Right ventricle myocardium superior (tissue), 1 donor: ENCODE measurements at places on chromosomes 16 and 17.
A peak's percentile ranks its signal among the peaks of the same experiment; 100 is the strongest.

DNA sequence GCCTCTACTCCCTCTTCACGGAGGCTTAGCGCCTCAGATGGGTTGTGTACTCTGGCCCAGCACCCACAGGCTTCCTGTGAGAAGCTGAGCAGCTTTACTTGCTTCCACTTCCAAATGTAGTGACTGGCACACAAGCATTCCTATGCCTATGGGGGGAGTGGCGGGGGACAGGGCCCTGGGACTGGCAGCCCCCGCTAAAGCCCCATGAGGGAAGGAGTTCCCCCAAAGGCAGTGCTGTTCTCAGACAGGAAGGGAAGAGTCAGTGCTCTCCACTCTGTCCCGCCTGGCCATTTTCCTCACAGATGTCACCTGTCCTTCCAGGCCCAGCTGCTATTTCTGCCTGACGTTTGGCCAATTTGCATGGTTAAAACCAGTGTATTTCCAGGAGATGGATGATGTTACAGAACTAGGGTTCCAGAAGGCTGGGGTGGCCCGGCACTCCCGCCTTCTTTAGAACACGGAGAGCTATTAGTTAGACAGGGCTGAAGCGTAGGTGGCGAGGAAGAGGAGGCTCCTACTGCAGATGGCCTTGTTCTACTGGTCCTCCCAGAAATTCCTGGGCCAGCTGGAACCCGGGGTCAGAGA lies 83.9 kb upstream of the FBXO47 start:
- no peak for DNase-seq

DNA sequence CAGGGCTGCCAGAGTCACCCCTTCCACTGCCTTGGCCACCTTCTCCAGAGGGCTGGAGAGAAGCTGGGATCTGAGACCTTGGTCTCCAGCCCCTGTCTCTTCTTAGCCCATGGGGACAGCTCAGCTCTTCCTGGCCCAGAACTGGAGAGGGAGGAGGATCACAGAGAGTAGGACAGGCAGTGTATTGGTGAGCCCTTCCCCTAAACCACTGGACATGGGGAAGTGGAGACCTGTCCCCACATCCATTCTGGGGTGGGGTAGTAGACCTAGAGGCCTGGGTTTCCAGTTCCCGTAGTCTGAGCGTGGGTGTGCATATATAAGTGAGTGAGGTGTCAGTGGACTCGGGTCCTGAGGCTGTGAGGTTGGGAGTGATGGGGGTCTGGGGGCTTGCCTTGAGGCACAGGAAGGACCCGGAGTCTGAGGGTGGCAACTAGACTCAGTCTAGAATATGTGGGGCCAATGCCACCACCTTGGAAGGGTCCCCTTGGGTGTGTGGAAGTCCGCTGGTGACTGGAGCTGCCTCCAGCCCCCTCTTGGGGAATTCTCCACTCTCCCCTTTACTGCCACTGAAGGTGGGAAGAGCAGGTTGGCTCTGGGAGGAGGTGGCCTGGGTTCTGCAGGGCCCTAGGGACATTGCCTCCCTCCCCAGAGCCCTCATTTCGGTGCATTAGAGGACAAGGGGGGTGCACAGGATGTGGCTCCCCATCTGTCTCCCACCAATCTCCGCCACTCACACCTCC lies 19.9 kb downstream of the GJD3 start:
- no peak for DNase-seq

DNA sequence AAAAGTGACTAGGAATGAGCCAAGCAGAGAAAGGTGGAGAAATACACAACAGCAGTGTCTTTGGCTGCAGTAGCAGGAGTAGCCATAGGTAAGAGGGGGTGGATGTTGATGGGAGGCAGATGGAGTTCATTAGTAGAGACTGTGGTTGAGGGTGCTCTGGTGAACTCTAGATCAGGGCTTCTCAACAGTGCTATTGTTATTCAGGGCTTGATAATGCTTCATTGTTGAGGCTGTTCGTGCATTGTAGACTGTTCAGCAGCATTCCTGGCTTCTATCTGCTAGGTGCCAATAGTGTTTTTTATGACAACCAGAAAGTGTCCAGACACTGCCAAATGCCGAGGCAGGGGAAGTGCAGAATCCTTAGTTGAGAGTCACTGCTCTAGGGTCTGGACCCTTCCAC lies 3.6 kb downstream of the ALKBH5 start:
- DNase-seq: no peak

DNA sequence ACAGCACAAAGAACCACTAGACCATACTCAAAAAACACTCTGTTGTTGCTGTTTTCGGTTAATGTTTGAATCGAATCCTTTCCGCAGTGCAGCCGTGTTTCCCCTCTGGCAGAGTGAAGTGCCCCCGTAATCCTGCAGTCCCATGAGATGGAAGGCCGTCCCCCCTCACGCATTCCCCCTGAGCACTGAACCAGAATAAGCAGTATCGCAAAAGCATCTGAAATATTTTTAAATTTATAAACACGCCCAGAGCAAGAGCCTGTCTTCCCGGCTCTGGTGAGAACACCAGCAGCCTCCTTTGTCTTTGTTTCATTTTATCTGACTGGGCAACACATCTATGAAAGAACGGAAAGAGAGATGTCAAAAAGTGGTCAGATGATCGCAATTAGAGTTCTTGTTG lies 121.0 kb upstream of the ADAMTS18 start:
- DNase-seq: no peak

GRCh38 chr17:8709006-8709405 lies 35.6 kb downstream of the CCDC42 start:
- DNase-seq: no peak

- DNase-seq: no peak
Measured at GRCh38 chr16:59748531-59748930, 1014.4 kb upstream of the GOT2 start.

DNA sequence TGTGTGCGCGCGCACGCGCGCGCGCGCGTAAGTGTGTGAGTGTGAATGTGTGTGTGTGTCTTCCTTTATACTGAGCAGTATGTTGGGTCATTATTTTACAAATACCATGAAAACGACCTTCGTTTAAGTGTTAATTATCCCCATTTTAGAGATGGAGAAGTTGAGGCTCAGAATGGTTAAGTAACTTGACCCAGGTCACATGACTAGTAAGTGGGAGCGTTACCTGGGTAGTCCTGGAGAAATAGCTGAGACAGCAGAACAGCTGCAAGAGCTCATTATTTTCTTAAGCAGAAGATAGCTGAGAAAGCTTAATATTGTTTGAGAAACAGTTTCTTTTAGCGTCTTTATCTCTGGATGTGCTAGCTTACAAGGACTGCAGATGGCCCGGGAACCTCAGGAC lies 78.8 kb downstream of the IRX3 start:
- no peak for DNase-seq

GRCh38 chr17:78284146-78284545 lies 52.7 kb downstream of the TMEM235 start:
- DNase-seq: no peak

- DNase-seq: peak; percentile 85
Measured at GRCh38 chr16:56252835-56253234, 61.5 kb downstream of the GNAO1 start.

DNA sequence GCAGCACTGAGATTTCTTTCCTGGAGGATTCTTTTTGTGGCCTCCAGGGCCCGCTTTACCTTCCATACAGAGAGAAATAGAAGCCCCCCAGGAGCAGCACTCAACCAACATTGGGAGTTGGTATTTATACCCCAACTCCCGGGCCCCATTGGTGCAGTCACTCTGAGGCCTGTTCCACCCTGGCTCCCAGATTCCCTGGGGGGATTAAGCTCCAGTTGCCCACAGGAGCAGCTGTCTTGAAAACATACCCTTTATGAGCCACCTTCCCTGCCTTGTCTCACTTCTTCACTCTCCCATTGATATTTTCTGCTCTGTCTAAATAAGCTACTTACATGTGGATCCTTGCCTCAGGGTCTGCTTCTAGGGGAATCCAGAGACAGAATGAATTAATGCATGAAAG lies 167.8 kb downstream of the KATNIP start:
- no peak for DNase-seq

- DNase-seq: no peak
Measured at GRCh38 chr16:87526238-87526947, 33.6 kb upstream of the ZCCHC14 start.

- DNase-seq: no peak
Measured at GRCh38 chr17:66643815-66644710, 190.9 kb upstream of the CACNG5 start.

DNA sequence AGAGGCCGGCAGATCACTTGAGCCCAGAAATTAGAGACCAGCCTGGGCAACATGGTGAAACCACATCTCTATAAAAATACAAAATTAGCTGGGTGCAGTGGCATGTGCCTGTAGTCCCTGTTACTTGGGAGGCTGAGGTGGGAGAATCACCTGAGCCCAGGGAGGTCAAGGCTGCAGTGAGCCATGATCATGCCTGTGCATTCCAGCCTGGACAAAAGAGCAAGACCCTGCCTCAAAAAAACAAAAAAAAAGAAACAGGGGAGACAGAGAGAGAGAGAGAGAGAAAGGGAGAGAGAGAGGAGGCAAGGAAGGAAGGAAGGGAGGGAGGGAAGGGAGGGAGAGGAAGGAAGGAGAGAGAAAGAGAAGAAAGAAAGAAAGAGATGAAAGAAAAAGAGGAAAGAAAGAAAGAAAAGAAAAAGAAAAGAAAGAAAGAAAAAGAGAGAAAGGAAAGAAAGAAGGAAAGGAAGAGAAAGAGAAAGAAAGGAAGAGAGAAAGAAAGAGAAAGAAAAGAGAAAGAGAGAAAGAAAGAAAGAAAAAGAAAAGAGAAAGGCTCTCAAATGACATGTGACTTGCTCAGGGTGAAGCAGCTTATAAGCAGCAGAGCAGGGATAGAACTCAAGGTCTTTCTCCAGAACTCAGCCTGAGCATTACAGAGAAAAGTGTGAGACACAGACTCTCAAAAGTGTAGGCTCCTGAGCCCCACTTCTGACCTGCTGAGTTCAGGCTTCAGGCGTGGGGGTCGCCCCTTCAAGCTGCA lies 15.5 kb downstream of the CX3CL1 start:
- no peak for DNase-seq

- DNase-seq: no peak
Measured at GRCh38 chr17:78438694-78439325, 60.4 kb downstream of the PGS1 start.

- peak; percentile 82 for DNase-seq
Measured at GRCh38 chr17:39573447-39574298, 34.0 kb downstream of the NEUROD2 start.

DNA sequence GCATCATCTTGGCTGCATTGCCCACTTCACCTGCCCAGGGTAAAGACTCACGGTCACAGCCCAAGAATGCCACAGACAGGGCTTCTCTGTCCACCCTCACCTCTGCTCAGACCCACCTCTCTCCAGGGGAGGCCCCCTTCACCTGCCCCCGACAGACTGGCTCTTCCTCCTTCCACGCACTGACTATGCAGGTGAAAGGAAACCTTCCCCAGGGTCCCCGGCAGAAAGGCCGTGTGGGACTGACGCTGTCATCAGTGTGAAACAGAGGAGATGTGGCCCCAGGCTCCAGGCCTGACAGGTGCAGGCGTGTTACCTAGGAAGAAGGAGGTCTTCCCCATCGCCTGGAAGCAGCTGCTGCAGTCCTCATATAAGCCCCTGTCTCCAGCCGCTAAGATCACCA lies 9.3 kb upstream of the ROGDI start:
- DNase-seq: no peak

GRCh38 chr17:10073941-10074340 lies 124.5 kb downstream of the GAS7 start:
- peak; percentile 56 for DNase-seq

- DNase-seq: peak; percentile 91
Measured at GRCh38 chr16:85611444-85612190, 1.5 kb upstream of the GSE1 start.

DNA sequence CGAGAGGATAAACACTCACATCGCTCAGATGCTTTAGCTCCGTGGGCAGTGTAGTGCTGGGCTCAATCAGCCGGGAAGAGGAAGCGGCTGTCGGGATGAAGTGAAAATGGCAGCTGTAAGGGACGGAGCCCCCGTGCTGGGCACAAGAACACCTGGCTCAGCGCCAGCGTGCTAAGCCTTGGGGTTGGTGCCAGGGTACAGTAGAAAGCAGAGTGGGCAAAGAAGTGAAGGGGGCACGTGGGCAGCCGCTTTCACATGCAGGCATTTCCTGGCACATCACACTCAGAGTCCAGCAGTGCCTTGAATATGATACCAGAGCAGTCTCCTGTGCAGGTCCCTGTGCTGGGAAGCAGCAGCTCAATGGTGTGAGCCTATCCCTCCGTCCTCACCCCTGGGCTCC lies 51.1 kb upstream of the FOXF1 start:
- DNase-seq: no peak

DNA sequence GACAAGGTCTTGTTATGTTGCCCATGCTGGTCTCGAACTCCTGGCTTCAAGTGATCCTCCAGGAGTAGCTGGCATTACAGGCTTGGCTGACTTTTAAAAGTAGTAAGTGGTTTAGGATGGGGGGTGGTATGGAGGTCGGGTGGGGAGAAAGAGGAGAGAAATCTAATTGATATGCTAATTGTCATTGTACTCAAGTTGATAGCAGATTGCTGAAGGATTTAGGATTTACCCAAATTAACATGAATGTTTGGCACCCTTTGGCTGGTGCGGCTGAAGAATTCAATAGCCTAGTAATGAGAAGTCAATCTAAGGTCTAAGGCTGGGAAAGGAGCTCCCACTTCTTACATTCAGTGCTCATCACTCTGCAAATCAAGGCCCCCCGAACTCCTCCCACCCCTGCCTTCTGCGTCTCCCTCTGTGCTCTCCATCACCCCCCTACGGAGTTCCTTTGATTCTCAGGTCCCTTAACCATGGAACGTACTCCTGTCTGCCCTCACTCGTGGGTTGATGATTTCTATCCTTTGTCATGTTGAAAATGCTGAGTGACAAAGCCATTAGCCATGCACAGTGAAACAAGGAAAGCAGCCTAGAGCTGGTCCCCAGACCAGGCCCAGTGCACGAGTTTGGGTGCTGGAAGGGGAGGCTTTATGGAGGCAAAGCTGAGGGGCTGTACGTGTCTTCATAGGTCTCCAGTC lies 17.3 kb downstream of the CDH13 start:
- DNase-seq: no peak

DNA sequence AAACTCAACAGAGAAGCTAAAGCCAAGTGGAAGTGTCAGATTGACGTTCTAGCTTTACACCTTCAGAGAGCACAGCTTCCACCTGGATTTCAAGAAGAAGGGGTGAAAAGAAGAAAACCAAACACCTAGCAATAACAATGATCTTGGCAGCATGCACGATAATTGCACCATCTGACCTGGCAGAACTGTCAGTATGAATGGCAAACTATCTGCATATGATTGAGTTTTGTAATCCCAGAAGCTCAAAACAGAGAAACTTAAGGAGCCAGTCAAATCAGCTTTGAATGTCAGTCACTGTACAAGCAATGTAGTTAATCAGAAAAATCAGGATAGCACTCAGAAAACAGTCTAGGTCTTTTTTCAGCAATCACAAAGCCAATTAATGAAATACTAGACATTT lies 427.1 kb downstream of the ZFHX3 start:
- no peak for DNase-seq

- DNase-seq: peak; percentile 58
Measured at GRCh38 chr16:84823484-84823883, 3.7 kb downstream of the CRISPLD2 start.

GRCh38 chr16:9154567-9155410 lies 63.3 kb downstream of the HAPSTR1 start:
- no peak for DNase-seq

- DNase-seq: peak; percentile 53
Measured at GRCh38 chr17:4987767-4988567, 492 bp upstream of the CAMTA2 start.

GRCh38 chr17:74394275-74394950 lies 27.1 kb downstream of the GPR142 start:
- peak; percentile 17 for DNase-seq
